Fibroblast of skin of left quadriceps (primary cell): ENCODE measurements at places on chromosomes 6 and 20.

GRCh38 chr20:41152108-41152757 lies 14.9 kb downstream of the PLCG1 start:
- DNase-seq: no peak

GRCh38 chr6:133198725-133199124 lies 42.4 kb upstream of the EYA4 start:
- no peak for DNase-seq

DNA sequence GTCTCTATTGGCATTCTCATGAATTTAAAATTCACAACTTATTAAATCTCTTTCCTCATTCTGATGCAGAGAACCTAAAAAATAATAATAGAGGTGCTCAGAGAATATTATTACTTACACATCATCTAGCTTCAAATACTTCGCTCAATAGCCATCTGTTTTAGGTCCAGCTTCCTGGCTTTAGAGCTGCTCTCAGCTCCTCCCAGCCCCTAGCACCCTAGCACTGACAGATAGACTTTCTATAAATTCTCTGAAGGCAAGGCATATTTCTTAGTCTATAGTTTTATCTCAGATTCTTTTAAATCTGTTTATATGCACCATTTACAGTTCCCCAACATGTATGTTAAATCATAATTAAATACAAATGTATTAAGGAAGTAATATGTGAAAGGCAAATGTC lies 281.3 kb downstream of the PTPRK start:
- DNase-seq: no peak

DNA sequence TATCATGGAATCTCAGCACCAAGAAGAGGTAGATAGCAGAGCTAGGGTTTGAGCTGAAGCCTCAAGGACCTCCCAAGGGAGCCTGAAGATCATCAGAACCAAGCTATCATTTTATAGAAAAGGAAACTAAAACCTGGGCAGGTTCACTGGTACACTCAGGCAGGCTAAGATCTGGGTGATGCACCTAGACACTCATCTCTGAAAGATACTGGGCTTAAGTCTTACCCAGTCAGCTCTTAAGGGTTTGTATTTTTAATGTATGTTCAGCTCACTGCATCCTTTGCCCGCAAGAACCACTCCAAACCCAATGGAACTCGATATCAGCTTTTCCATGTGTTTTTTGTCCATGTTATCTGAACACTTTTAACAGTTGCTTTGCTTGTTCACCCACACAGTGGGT lies 78.0 kb upstream of the SLC22A16 start:
- no peak for DNase-seq

GRCh38 chr20:1396702-1397101 lies 3.8 kb upstream of the FKBP1A start:
- no peak for DNase-seq

DNA sequence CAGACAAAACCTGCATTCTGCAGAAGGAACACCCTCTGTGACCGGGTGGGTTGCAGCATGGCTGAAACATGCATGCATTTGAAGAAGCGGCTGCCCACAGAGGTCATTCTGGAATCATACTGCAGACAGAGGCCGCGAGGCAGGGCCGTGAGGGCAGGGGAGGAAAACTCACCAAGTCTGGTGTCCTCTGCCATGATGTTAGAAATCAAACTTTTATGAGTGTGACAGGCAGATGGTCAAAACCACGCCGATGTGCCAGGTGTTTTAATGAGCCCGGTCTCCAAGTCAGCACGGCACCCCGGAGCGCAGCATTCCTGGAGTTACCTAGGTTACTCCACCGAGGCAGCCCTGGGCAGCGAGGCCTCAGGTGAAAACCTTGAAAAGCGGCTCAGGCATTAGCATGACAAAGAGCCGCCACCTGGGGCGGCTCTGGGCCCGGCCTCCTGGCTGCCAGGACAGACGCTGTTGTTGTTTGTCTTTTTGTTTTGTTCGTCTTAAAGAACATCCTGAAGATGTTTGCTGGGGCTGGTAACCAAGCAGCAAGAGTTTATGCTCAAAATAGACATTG lies 255.6 kb downstream of the ERMARD start:
- no peak for DNase-seq

DNA sequence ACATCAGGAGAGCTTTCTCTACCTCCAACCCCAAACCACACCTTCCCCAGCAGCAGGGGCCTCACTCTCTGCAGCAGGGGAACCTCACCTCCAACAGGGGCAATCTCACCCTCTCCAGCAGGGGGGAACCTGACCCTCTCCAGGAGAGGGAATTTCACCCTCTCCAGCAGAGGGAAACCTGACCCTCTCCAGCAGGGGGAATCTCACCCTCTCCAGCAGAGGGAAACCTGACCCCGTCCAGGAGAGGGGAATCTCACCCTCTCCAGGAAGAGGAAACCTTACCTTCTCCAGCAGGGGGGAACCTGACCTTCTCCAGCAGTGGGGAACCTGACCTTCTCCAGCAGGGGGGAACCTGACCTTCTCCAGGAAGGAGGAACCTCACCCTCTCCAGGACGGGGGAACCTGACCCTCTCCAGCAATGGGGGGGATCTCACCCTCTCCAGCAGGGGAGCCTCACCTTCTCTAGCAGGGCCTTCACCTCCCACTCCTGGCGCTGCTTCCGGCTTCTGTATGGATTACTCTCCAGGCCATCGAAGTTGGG lies 3.1 kb downstream of the B3GALT4 start:
- DNase-seq: no peak

DNA sequence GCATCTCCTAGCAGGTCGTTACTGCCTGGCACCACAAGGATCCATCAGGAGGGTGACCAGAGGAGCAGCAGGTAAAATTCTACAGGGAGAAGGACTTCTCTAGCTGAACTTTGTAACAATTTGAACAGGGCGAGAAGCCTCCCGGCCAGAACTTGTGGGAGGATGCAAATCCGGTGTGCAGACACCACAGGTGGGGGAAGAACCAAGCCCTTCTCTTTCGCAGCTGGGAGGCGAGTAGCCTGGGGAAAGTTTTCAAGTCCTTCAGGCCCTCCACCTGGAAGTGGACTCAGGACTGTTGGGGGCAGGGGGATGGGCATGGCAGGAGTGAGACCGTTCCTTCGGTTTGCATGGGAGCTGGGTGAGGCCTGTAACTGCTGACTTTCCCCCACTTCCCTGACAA lies 42.7 kb upstream of the FAM210B start:
- DNase-seq: no peak

GRCh38 chr20:62352402-62353288 lies 14.5 kb downstream of the LAMA5 start:
- no peak for DNase-seq

DNA sequence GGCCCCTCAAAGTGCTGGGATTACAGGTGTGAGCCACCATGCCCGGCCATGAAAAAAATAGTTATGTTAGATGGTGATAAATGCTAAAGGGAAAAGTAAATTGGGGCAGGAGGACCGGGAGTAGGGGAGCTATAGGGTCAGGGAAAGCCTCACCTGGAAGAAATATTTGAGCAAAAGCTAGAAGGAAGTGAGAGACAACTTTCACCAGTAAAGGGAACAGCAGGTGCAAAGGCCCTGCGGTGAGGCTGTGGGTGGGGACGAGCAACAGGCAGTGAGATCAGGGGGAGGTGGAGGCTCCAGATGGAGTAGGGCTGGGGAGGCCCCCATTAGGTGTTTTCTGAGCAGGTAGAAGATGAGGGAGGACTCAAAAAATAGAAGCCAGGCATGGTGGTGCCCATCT lies 16.0 kb downstream of the BCAS4 start:
- DNase-seq: no peak

DNA sequence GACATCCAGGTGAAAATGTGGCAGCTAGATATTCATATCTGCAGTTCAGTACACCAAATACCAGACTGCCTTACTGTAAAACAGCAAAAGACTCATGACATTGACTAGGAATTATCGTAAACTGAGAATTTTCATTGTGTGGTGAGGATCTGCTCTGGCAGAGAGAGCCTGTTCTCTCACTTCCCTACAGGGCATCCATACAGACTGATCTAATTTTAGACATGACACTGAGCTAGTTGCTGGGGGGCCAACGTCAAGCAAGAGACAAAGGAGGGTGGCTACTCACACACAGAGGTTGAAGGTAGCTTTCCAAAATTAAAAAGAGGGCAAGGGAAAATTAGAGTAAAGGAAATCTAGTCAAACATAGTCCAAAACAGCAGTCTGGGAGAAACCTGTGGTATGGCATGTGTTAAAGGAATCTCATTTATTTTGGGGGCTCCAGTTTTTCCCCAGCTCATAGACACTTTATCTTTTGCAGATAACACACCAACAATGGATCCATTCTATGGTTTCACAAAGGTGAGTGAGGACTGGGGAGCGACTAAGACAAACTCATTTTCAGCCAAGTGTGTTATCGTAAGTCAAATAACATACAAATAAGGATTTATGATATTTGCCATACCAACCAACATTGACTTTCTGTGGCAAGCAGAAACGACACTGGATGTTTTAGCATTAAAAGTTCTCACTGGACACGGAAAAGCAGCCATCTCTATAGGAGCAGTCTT lies 36.6 kb upstream of the NHSL1 start:
- DNase-seq: no peak

DNA sequence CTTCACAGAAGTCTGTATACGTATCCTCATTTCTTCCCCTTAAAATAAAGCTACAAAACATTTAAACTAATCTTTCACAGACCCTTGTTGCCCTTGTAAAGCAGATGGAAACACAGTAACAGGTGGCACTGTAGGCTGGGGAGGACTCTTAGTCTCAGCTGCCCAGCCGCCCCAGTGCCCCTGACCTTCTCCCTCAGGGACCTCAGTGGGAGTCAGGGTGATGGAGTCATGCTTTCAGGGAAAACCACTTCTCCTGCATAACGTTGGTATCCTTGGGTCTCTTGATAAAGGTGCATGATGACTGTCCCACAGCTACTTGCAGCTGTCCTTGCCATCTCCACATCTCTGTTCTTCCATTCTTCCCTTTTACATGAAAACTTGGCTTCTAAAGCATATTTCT lies 198.6 kb downstream of the CDKAL1 start:
- DNase-seq: no peak

DNA sequence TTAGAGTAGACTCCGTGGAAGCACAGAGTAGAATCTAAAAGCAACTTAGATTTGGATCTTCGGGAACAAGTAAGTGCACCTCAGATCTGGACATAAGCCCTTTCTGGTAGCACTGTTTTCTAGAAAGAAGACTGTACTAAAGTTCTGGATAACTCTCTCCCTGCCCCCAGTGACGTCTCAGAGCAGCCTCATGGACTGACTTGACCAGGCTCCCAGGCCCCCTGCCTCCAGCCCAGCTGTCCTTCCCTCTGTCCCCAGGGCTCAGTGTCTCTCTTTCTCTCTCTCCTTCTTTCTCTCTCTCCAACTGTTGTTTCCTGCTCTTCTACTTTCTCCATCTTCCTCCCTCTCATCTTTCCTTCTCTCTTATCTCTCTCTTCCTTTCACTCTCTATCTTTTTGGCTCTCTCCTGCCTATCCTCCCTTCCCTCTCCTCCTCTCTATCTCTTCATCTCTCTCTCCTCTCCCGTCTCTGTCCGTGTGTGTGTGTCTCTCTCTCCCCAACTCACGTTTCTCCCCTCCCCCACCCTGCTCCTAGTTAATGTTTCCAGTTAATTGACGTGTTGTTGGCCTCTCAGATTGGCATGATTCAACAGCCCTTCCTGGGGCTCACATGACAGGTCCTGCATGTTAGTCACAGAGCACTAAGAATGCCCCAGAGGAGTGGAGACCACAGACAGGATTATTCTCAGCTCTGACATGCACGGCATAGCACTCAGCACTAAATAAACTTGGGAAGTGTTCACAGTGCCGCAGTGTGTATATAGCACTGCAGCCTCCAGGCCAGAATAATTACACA lies 180.4 kb upstream of the FOXQ1 start:
- peak; percentile 76 for DNase-seq
